Esophagus mucosa (tissue), 1 donor: ENCODE measurements at places on chromosomes 4 and X.
A peak's percentile ranks its signal among the peaks of the same experiment; 100 is the strongest.

GRCh38 chr4:159564615-159565014 is 461.7 kb downstream of the RAPGEF2 start:
- no peak for ATAC-seq

GRCh38 chr4:137203601-137204000 is 328.7 kb downstream of the PCDH18 start:
- no peak for ATAC-seq

DNA sequence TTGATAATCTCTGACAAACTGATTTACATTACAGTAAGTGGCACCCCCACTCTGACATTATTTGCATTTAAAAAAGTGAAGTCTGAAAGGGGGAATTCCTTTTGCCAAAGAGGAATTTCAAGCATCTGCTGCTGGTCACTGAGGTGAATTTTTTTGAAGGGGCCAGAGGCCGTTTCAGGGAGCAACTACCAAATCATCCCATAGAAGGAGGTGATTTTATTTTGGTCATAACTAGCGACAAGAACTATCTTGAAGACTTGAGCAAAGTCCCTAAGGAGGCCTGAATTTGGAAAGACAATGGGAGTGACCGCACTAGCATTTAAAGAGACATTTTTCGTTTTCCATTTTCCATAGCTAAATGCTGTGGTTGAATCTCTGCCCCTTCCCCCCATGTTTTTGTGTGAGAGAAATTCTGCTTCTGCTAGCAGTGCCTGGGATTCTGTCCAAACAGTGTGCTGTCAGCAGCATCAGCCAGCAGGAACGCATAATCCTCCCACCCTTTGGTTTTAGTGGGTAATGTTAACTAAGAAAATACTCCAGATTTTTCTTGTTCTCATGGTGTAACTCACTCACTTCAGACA is 110.1 kb upstream of the MED14 start:
- ATAC-seq: no peak

DNA sequence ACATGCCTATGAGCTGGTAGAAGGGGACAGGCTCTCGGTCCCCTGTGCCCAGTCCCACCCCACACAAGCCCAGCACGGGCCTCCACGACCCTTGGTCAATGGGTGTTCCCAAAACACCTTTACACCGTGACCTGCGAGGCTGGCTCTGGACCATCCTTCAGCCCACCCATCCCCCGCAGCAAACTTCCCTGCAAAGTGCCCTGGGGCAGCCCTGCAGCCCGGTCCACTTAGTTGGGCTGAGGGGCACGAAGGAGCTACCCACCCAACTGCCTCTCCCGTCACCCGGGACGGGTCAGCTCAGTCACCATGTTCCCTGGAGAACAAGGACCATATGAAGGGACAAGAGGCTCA is 23.4 kb downstream of the WDR1 start:
- no peak for ATAC-seq

- no peak for ATAC-seq
Measured at GRCh38 chrX:11423362-11423818, 130.2 kb downstream of the AMELX start.

DNA sequence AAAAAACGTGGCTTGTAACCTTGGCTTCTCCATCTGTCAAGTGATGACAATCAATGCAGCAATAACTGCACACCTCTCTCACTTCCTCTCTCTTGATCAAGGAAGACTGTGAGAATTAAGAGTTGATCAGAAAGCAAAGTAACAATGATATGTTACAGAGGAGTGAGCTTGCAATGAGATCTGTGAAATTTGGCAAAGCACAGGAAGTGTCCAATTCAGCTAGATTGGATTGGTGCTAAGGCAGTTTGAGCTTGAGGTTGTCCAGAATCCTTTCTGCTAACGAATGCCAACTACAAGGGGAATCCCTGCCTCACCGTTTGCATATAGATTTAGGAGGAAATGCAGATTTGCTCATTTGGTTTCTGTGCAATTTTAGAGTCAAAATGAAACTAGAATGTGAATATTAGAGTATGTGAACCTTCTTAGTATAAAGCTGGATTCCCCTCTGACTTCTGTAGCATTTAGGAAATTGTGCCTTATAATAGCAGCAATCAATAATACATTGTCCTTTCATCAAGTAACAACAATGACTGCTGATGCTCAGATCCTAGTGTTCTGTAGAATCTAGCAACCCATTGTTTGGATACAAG is 346.4 kb downstream of the PTTG2 start:
- no peak for ATAC-seq

- no peak for ATAC-seq
Measured at GRCh38 chr4:174873931-174874330, 44.2 kb upstream of the ADAM29 start.

GRCh38 chrX:9148615-9149399 is 114.9 kb upstream of the FAM9B start:
- no peak for ATAC-seq

- no peak for ATAC-seq
Measured at GRCh38 chrX:136347706-136348105, 46.9 kb downstream of the ADGRG4 start.

GRCh38 chr4:123102897-123103471 is 180.6 kb upstream of the NUDT6 start:
- ATAC-seq: peak; percentile 70

DNA sequence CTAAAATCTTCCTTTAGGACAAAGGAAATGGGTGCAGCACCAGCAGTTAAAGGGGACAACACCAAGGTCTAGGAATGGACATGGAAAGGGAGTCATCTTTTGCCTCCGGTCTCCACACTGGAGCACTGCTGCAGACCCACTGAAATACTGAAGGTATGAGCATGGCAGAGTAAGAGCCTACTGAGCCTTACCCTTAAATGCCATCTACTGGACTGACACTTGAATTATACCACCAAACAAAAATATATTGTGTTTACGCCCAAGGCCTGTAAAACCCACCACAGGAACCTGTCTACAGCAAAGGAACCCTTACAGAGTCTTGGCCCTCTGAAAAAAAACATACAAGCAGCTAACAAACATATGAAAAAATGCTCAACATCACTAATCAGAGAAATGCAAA is 443.4 kb downstream of the CCSER1 start:
- no peak for ATAC-seq

GRCh38 chr4:160580581-160580980 is 1477.7 kb downstream of the RAPGEF2 start:
- ATAC-seq: no peak

- no peak for ATAC-seq
Measured at GRCh38 chrX:71549986-71550385, 17.1 kb downstream of the OGT start.

- no peak for ATAC-seq
Measured at GRCh38 chr4:28167411-28167810, 1306.8 kb downstream of the STIM2 start.

GRCh38 chrX:9258421-9259104 is 206.3 kb upstream of the TBL1X start:
- ATAC-seq: no peak
